ENCODE measurements at places on chromosomes 7 and 10.

DNA sequence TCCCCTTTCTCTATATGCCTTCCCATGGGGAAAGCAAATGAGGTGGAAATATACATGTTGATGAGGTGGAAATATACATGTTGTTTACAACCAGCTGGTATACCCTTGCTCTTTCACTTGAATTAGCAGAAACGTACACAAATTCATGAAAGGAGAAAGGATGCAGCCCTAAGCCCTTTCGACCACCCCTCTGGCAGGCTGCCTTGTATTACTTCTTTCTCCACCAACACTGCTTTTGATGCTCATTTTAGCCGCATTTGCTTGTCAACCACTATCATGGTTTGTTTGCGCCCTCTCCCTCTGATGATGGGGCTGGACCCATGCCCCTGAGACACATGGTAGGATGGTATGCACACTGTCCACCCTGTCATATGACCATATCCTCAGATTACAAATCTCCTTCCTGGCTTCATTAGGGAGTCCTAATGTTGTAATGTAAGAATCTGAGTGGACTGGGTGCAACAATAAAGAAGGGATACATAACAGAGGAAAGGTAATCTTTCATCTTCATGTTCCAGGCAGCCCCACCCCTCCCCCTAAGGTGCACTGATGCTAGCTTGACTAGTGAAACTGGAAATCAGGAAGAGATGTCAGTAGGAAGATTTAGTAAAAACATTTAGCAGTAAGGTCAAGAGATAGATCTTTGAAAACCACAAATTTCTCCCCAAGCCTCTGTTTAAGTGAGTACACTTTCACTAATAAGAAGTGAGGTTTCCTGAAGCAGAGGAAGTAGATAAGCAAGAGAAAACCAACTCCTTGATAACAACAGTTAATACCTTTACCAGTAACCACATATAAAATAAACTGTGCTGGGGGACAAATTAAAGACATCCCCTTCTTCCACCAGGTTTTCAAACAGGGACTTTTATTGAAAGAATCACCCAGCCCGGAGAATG is 536.8 kb upstream of the NRP1 start:
- no peak for DNase-seq

DNA sequence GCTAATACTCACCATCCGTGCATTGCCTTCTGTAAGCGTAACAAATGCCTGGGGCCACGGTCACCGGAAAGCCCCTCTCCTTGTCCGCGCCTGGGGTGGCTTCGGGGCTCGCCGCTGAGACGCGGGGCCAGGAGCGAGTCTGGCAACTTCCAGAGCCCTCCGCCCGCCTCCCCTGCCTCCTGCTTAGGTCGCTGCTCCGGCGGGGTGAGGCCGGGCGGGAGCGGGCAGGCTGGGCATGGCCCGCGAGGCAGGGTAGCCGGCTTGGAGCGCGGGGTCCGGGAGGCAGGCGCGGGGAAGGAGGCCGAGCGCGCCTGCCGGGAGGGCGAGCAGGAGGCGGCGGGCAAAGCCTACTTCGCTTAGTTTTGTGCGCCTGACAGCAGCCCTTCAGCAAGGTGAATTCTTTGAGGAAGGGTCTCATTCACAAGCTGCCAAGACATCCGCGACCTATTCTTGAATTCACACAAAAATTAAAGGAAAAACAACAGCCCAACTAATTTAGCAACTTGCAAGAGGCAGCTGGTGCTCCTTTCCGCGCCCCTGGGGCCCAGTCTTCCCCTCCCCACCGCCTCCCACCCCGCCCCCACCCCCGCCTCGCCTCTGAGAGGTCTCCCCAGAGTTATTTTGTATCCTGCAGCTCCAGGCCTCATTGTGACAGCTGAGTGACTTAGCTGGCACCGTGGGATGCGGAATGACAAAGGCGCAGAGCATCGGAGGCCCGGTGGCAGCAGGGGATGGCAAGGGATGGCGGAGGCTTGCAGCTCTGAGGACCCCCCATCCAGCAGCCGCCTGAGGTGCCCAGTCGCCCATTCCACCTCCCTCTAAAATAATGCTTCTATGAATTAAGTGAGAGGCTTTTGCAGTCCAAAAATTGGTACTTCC is 12.8 kb upstream of the KAT6B start:
- DNase-seq, result no peak

DNA sequence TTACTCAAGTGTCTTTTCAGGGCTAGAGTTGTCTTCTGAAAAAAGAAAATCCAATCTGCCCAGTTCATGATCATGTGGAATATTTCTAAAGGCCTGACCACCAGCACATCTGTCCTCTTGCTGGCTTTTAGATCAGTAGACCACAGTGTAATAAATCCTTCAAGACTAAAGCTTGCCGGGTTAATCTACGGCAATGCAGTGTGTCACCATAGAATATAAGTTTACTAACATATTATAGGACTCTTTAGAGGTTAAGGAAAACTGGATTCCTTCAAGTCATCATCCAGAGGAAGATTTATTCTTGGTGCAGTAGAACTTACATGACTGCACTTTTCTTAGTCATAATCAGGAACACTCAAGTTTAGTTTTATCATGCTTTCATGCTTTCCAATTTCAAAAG is 349.5 kb downstream of the SEMA3D start:
- DNase-seq, result no peak

- no peak for DNase-seq
These were observed 77.1 kb downstream of the ELFN1 start for GRCh38 chr7:1747004-1747801.

DNA sequence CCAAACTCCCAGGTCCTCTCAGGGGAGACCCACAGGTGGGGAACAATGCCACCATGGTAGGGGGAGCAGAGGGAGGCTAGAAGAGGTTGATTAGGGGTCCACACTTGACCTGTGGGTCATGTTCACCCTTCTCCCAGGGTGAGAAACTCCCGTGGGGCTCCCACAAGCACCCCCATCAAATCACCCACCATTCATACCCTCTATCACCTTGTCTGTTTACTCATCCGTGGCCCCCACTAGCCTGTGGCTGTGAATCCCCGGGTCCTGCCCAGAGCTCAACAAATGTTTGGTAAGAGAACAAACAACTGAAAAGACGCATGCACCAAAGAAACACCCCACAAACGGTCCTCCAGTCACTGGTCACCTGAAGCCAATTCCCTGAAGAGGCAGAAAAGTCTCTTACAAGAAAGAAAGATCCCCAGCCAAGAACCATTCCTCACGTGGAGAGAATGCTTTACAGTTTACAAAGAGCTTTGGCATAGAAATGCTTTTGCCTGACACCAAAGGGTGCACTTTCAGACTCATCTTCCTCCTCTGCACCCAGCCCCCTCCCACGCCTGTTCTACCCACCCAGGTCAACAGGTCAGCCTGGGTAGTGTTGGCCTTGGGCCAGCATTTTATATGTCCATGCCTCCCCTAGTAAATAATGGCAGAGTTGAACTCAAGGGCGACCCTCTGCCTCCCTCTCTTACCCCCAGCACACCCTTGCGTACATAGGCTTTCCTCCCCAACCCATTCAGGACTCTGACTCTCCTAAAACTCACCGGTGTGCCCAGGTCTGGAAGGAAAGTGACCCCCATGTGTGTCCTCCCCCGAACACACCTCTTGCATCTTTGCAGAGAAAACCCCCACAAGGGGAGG is 1.9 kb downstream of the ZCCHC24 start:
- DNase-seq, result no peak

- no peak for DNase-seq
These were observed 549 bp downstream of the INMT start for GRCh38 chr7:30752484-30752883.

- no peak for DNase-seq
These were observed 347.5 kb downstream of the TFEC start for GRCh38 chr7:115683093-115683492.

DNA sequence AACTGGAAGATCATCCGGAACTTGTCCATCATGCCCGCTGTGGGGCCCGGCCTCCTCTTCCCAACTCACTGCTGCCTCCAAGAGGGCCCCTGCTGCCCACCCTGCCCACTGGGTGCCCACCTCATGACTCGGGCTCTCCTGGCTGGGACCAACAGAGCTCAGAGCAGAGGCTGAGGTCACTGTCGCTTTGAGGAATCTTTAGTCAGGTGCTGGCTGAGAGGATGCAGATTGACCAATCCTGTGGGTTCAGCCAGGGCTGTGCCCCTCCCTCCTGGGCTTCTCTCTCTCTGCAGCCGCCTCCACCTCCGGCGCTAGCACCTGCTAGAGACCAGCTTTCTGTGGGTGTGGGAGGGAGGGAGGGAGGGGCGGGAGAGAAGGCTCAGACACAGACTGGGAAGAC is at the start of gene CALHM1:
Gene CALHM1 (minus strand): TSS at position 181 of the 400 bp plus-strand sequence. CDS start 149 bp downstream, at position 32.
- DNase-seq, result no peak

DNA sequence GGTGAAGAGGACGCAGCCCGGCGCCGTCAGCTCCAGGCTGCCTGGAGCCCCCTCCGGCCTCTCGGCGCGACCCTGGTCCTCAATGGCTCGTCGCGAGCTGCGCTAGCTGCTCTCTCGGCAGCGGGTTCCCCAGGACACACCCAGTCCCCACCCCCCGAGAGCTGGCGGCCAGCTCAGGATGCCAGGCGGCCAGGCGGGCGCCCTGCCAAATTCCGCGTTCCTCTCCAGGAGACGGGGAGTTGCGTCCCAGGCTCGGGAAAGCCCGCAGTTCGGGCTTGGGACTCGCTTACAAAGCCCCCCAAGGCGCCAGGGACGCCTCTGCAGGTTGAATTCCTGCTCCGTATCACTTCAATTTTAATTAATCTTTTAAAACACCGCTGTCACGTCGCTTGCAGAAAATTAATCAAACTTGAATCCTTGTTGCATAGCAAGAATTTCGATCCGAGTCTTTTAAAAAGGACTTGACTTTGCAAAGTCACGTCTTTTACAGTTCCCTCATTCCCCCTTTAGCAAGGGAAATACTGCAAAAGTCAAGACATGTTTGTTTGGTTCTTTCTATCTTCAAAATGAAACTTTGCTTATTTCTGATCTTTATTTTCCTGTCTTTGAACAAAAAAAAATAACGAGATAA is 28.2 kb downstream of the SKIDA1 start:
- no peak for DNase-seq

DNA sequence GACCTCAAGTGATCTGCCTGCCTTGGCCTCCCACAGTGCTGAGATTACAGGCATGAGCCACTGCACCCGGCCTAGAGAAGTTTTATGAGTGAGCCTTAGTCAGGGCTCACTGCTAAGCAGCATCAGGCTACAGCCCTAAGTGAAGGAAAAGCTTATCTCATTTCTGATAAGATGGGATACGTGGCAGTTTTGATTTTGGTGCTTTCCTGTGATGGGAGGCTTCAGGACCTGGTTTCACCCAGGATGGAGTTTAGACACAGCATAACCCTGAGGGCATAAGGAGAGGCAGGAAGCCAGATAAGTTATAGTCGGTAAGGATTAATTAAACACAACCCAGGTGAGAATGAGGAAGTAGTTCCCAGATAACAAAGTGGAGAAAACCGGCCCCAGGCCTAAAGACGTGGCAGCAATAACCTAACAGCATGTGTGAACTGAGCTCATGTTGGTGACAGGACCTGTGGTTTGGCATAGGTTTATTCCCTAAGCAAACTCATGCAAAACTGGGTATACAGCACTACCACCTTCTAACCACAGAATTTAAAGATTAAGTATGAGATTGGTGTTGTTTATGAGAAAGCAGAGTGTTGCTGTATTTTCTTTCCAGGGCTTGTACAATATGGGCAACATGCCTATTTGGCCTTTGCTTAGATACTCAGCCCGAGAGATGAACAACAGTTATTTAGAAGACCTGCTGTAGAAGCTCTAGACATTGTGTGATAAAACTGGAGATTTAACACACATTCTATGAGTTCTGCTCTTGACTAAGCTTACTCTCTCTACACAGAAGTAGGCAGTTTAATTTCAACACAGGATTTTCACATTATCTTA is 119.4 kb downstream of the COL28A1 start:
- no peak for DNase-seq

DNA sequence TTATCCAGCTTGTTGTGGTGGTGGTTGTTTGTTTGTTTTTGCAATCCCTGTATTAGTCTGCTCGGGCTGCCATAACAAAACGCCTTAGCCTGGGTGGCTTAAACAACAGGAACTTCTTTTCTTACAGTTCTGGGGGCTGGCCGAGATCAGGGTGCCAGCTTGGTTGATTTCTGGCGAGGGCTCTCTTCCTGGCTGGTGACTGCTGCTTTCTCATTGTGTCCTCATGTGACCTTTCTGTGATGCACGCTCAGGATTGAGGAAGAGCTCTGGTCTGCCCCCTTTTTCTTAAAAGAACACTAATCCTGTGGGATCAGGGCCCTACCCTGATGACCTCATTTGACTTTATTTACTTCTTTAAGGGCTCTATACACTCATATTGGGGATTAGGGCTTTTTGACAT is 107.1 kb upstream of the NRP1 start:
- DNase-seq, result no peak

- DNase-seq, result no peak
These were observed 496.4 kb downstream of the KIF20B start for GRCh38 chr10:90197766-90198165.

DNA sequence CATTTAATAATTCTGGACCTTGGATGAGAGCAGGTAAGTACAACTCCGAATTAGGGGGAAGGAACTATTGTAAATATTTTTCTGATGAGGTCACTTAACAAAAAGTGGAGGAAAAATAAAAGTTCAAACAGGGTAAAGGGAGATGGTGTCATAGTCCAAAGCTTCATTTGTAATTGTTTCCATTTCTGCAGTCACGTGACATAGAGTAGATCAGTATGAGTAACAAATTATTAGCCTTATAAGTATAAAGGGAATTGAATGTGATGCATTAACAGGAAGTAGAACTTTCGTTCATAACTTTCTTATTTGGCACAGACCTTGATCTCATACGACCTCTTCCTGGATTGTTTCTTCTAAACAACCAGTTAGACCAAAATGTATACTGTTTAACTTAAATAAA is 347.2 kb upstream of the TPK1 start:
- DNase-seq, result no peak

DNA sequence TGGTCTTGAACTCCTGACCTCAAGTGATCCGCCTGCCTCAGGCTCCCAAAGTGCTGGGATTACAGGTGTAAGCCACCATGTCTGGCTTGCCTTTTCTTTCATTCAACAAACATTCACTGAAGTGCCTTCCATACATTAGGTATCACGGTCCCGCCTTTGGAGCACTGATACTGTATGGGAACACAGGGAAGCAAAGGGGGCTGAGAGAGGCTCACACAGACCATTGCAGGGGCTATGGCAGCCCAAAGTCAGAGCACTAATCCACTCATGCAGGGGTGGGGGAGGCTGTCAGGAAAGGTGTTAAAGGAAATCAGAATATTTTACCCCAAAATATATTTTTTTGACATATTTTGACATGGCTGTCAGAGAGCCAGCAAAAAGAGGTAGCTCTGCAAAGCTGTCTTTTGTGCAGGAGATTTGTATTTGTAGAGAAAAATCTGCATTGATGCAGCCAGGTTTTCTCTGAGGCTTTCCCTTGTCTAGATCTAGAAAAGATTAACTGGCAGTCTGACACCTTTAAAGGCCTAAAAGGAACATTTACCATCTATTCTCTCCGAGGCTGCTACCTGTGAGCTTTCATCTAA is 42.0 kb upstream of the PDLIM1 start:
- no peak for DNase-seq

All from stimulated activated CD4-positive, alpha-beta T cell treated with anti-CD3 and anti-CD28 coated beads, Interleukin-1b, Interleukin-23, amount 100 ng/mL, for 1 hour (primary cell).